NCI-H774 (cell line): ENCODE measurements at places on chromosomes 4 and X.
A peak's percentile ranks its signal among the peaks of the same experiment; 100 is the strongest.

DNA sequence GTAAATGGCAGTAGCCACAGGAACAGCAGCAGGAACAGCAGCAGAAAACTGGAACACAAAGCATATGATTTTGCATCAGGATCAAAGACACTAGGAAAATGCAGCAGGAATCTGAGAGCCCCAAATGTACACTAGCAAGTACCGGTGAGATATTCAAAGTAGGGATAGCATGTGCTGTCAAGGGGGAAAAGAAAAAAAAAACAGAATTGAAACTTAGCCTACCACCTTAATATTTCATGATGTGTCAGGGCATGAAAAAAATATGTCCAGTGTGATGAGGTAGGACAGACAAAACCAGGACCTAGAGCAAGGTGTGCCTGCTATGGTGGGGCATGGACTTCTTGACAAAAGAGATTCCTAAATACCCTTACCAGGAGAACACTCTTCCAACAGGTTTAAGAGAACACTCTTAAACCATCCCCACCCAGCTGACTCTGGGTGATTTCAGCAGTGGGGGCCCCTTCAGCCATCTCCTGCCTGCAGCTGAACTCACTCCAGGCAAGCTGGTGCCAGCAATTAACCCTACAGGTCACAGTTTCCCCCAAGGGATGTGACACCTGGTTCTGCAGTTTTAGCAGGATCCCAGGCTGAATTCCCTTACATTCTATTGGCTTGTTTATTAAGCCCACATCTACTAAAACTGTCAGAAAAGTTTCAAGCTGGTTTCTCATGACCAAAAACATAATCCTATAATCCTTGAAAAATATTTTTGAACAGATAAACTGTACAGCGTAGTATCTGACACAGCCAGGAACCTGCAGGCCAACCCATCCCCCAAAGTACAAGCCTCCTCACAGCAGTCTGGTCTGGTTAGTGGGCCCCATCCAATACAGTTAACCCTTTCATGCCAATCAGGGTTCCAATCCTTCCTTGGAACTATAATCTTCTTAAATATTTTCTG is 62.9 kb upstream of the FMR1 start:
- DNase-seq: no peak

- no peak for DNase-seq
Observed at GRCh38 chr4:24917076-24917856, 4.4 kb upstream of the CCDC149 start.

DNA sequence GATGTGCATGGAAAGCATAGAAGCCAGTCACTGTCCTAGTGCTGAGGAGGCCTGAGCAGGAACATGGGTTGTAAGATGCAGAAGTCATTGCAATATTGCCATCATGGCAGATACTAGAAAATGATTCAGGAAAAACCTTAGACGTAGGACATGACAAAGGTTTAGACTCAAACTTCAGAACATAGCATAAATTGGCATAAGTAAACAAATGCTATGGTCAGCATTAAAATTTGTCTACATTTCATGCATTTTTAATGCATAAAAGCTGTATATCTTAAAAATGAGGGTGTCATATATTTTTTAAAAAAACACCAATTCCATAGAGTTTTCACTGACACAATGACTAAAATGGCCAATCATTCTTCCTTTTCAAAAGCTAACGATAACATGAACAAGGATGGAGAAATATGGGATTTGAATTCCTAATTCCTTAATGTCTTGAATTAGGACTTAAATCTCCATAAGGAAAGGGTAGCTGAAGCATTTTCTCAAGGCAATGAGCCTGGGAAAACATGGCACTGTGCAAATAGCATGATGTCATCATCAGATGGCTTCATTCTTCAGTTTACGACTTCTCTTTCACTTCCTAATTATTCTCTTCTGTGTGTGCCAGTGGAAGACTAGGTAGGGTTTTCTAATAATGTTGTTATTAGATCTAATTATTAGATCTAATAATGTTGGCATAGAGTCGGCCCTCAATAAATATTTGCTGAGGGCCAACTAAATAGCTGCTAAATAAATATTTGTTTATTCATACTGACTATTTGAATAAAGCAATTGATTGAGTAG is 125.1 kb upstream of the FRG1 start:
- no peak for DNase-seq

DNA sequence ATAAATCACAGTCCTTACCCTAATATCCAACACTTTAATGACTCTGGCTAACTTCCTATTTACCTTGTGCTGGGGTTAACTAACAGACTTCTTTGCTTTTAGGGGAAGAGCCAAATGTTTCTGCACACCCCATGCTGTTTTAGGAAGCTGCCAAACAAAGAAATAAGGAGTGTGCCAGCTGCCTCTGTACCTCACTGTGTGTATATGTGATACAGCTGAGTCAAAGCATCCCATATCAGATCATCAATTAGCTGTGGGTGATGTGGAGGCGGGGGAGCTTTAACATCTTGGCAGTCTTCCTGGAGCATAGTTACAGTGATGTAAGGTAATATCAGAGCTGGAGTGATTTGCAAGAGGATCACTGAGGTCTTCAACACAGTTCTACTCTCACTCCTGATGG is 95.4 kb downstream of the COL25A1 start:
- DNase-seq: no peak

DNA sequence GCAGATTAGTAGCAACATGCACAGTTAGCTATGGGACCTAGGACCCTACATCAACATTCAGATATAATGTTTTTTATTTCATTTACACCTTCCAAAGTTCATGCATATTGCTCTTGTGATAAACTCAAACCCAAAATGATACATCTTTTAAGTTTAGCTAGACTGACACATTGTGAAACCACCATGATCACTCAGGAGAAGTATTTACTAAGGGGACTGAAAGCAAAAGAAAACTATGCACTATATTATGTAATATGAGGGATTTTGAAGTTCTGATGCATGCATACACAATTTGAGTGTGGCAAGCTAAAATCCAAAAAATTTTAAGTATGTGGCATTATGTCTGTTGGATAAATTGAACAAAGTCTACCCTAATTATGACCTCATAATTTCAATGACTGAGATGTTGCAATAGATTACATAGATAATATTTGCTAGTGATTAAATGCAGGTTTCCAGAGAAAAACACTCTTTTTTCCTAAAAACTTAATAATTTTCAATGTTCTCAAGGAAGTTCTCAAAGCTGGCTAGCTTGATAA is 914.8 kb upstream of the GRIA3 start:
- no peak for DNase-seq

GRCh38 chr4:134089885-134090284 is 111.7 kb downstream of the PABPC4L start:
- DNase-seq: no peak

- DNase-seq: peak; percentile 12
Observed at GRCh38 chr4:53490965-53491622, 100.2 kb downstream of the LNX1 start.

GRCh38 chrX:70452143-70452733 is 7.6 kb downstream of the DLG3 start:
- DNase-seq: peak; percentile 8

- DNase-seq: no peak
Observed at GRCh38 chr4:164621886-164622521, 131.9 kb upstream of the SMIM31 start.

DNA sequence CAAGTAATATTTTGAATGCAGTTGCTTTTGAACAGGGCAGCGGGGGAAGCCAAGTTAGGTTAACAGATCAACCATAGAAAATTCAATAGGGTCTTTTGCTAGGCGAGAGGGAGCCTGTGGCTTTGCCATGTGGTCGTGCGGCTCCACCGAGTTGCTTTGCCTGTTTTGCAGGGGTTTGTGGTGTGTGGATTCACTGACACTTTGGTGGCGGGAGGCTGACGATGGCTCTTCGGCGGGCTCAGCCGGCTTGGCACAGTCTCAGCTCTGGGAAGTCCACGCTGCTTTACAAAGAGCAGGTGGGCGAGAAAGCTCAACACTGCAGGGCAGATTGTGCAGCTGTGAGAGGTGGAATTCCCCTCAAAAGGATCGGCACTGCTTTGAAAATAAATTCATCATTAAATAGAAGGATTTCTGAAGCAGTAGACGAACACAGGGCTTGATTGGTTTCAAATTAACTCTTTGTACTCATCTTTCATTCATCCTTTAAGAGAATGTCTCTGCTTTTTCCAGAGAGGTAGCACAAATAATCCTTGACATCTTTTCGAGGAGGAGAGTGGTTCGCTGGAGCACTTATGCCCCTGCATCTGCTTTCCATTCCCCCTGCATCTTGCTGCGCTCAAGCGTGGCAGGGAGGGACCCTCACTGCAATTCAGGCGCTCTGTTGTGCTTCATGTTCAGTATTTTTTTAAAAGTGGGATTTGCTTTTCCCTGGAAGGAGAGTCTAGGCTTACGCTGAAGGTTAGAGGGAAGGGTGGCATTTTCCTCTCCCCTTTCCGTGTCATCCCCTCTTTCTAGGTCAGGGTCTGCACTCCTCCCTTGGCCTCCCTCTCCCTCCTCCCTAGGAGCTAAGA is 201.8 kb upstream of the LEF1 start:
- DNase-seq: no peak

DNA sequence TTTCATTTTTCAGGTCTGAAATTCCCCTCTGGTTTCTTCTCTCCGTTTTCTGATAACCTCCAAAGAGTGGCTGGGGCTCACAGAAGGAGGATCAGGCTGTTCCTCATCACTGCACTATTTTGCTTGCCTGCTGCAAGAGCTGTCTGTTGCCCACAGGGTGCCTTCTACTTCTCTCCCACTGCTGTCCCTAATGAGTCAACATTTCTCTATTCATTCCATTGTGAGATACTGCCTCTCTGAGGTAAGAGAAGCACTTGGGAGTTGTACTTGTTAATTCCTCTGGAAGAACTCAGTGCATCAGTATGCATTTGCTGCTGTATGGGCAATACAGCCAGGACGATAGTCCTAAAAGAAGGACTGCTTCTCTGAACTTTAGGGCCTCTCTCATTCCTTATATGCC is 34.8 kb downstream of the CT47B1 start:
- DNase-seq: no peak

GRCh38 chr4:88396681-88397080 is 18.0 kb downstream of the HERC6 start:
- DNase-seq: no peak

DNA sequence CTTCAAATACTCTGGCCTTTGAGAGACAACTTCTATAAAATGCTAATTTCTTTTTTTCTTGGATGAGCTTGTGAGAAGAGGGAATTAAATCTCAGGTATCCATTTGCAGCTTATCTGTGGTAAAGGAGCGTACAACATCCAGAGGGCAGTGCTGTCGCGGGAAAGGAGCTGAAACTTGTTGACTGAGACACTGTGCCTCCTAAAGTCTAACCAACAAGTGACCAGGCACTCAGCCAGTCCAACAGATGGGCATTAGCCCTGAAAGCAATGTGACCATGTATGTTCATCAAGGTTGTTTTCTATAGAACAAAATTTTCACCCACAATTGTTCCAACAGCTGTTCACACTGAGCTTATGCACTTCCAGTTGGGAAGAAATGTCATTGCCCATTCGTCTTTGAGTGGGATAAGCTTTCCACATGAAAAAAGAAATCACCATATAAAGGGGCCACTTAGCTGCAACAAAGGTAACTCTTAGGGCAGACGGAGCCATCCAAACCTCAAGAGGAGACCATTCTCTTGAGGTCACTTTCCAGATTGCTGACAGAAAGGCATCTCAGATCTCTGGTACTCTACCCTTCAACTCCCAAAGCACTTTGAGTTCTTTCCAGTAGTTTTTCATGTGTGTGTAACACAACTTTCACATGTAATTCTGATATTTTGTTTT is 244.8 kb upstream of the NEIL3 start:
- no peak for DNase-seq

DNA sequence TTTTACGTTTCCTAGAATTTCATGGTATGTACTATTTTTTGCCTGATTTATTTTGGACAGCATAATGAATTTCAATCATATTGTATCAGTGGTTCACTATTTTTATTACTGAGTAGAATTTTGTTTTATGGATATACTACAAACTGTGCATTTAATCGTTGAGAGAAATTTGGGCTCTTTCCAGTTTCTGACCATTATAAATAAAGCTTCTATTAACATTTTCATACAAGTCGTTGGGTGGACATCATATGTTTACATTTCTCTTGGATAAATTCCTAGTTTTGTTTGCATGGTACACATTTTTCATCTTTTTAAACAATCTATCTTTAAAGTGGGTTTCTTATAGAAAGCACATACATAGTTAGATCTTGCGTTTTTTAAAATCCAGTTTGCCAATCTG is 472.7 kb upstream of the MAGEB18 start:
- no peak for DNase-seq
